ENCODE measurements at places on chromosomes 5 and 9.

DNA sequence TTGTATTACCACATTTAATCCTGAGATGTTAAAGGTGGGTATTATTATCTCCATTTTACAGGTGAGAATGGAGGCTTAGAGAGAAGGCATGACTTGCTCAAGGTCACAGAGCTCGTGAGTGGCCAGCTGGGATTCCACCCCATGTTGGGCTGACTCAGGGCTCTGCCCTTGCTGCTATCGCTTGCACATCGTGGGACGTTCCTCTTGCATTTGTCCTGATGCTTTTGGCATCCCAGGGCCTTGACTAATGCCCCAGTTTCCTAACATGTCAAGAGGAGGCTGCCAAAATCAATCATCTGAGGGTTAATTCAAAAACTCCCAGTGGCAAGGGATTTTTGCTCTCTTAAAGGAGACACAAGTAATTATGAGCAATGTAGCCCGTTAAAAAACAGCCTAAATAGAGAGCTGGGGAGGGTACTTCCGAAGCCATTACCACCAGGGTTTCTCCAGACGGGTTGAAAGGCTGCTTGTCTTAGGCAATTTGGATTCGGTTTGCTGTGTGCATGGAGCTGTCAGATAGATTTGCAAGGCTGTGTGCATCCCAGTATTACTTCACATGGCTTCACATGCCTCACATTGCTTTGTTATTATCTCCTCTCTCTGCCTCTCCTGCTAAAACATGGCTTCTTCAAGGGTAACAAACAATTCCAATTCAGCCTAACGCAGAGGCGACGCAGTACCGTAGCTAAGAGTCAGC, 347.4 kb downstream of the DRD1 start:
- DNase-seq: no peak

- DNase-seq: no peak
Measured at GRCh38 chr9:69172895-69173294, 1.2 kb upstream of the TJP2 start.

DNA sequence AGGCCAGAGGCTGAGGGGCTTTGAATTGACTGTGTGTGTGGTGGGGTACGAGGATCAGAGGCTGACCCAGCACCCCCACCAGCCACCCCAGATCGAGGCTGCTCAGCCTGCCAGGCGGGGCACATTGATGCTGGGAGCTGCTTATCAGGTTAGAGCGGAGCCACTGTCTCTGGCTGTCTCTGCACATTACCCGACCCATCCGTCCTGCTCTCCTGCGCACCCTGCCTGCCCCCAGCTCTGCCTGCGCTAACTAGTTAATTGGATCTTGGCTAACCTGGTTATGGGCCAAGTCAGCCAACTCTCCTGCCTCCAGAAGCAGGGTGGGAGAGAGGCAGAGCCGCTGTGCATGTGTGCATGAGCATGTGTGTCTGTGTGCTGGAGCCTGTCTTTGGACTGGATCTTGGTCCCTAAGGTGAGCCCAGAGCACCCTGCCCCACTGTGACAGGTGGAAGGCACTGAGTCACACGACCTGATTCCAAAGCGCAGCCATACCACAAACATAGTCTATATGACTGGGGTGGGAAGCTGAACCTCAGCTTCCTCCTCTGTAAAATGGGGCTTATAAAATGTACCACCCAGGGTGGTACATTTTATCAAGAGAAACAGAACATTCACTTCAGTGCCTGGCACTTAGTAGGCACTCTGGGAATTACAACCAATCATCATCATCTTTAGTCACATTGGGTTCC, 39.7 kb downstream of the PCDH1 start:
- DNase-seq: no peak

- DNase-seq: peak; percentile 13
Measured at GRCh38 chr5:143347046-143347445, 56.4 kb downstream of the NR3C1 start.

GRCh38 chr5:41346609-41347008, 133.3 kb upstream of the C6 start:
- DNase-seq: peak; percentile 7

- DNase-seq: no peak
Measured at GRCh38 chr5:12217039-12217438, 312.8 kb upstream of the CTNND2 start.

DNA sequence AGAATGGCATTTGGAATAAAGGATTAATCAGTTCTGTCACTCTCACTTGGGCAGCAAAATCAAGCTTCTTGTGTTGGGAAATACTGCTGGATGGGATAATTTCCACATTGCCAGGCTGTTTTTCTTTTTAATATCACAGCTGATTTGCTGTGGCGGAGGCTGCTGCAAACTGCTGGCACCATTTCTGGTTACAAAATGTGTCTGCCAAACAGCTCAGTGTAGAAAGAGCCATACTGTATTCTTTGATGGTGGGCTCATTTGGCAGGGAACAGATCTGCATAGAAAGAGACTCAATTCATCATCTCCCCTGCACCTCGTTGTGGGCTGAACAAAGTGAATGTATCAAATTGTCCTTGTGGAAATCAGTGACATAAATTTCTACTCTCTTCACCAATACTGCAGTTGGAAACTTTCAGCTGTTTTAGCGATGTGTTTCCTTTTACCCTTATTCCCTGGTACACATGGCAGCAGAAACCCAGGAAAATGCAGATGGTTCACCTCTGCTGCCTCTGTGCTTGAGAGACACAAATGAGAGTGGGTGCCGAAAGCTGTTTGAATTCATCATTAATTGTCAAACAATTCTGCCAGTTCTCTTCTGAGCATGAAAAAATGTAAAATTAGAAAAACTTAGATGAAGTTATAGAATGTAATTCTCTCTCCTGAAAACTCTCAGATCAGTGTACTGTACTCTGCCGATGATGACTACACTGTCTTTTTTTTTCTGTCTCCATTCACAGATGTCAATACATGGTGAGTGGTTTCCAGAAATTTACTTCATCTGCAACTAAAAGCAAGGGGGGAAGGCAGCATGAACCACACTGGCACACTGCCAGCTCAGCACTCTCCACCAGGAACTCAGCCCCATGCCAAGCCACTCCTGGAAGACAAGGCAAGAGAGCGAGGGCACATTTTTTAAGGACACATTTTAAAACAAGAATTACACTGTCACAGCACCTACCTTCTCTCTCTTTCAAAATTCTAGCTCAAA, 75.0 kb downstream of the HMHB1 start:
- peak; percentile 90 for DNase-seq

DNA sequence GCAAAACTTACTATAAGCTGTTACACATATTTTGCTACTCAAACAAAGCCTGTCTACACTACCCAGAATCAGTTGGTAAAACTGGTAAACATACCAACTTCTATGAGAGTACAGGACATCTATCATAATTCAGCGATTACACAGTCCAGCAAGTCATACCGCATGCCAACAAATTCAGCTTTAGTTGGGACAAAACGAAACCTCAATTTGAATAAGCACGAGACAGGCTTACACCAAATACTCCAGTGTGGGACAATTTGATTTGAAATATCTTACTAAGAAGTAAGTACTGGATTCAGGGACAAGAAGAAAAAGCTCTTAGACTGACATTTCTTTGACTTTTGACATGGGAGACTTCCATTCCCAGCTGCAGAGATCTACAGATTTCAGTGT, 2.0 kb downstream of the NRG2 start:
- DNase-seq: no peak

Data from AG10803 (cell line).